Common myeloid progenitor, CD34-positive (primary cell): ENCODE measurements at places on chromosomes 16 and 17.

DNA sequence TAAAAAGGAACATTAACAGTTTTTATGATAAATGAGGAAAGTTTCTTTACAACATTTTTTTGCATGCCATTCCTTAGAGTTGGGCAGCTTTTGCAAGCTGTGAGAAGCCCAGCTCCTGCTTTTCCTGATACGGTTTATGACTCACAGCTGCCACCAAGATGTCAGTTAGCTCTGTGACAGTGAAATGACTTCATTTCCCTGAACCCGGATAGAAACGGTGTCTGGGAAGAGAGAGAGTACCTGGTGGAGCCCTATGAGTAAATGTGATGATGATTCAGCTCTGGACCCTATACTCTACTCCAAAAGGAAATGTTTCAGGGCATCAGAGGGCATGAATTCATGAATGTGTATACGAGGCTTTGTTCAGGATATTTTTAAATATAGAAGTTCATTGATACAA, 366.3 kb upstream of the HSBP1 start:
- H3K4me3 ChIP-seq, result no peak overlapping the region
- H3K27ac ChIP-seq, result no peak overlapping the region
- H3K36me3 ChIP-seq, result no peaks in the 10 kb centered on the region
- DNase-seq, result no peak
- H3K4me1 ChIP-seq, result no peaks in the 10 kb centered on the region

- DNase-seq, result no peak
- no peaks in the 10 kb centered on the region for H3K36me3 ChIP-seq
- no peaks in the 10 kb centered on the region for H3K27me3 ChIP-seq
- H3K27ac ChIP-seq, result no peak overlapping the region
Observed at GRCh38 chr17:17362540-17362930, 59.4 kb downstream of the NT5M start.

DNA sequence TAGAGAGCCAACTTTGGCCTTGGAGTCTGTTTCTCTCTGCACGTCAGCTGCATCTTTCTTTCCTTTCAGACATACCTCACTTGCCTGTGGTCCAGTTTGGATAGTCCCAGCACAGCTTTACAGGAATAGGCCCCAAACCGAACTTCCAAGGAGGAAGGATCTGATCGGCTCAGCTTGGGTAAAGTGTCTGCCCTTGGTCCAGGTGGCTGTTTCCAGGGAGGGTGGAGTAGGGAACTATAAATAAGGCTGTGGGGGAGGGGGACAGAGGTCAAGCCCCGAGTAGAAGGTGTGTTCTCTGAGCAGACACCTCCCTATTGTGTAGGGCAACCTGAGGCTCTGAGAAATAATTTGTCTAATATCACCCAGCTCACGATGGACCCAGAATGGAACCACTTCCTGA, 29.2 kb upstream of the NKD1 start:
- H3K27me3 ChIP-seq, result peaks cover 12% of the 10 kb centered on the region
- no peak overlapping the region for H3K27ac ChIP-seq
- no peak for DNase-seq

GRCh38 chr16:78376452-78376851, 277.0 kb downstream of the WWOX start:
- H3K4me1 ChIP-seq, result no peaks in the 10 kb centered on the region
- no peaks in the 10 kb centered on the region for H3K36me3 ChIP-seq
- H3K27ac ChIP-seq, result no peak overlapping the region
- DNase-seq, result no peak

GRCh38 chr17:5861246-5861645, 208.9 kb upstream of the WSCD1 start:
- no peak overlapping the region for H3K27ac ChIP-seq
- H3K4me1 ChIP-seq, result no peaks in the 10 kb centered on the region
- DNase-seq, result no peak

- H3K36me3 ChIP-seq, result no peaks in the 10 kb centered on the region
- DNase-seq, result no peak
- H3K4me3 ChIP-seq, result peak overlapping the region; percentile 57
- no peak overlapping the region for H3K27ac ChIP-seq
- peaks cover 14% of the 10 kb centered on the region for H3K4me1 ChIP-seq
Observed at GRCh38 chr17:20157001-20157310, 147.8 kb downstream of the SPECC1 start.

- no peak for DNase-seq
- H3K4me3 ChIP-seq, result no peak overlapping the region
- H3K27me3 ChIP-seq, result no peaks in the 10 kb centered on the region
Observed at GRCh38 chr17:61248399-61248798, 151.2 kb upstream of the TBX2 start.

GRCh38 chr17:7561028-7561575, 617 bp upstream of the SENP3 start:
- H3K4me1 ChIP-seq, result peaks cover 68% of the 10 kb centered on the region
- DNase-seq, result peak; percentile 79
- peaks cover 10% of the 10 kb centered on the region for H3K36me3 ChIP-seq
- peak overlapping the region; percentile 75 for H3K27ac ChIP-seq

DNA sequence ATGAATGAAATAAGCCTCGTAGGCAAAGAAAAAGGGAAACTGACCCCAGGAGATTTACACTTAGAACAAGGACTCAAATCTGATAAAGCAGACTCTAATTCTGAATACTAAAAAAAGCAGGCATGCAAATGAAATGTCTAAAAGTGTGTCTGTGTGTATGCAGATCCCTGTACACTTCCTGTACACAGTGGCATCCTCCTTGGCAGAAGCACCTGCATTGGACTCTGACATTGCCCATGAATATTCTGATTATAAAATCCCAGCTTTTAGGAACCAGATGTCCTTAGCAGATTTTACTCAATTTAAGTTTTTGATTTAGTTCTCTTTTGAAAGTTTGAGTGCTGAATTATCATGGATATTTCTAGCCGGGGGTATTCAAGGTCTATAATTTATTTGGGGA, 306.0 kb upstream of the CDH8 start:
- no peak overlapping the region for H3K27ac ChIP-seq
- no peaks in the 10 kb centered on the region for H3K27me3 ChIP-seq
- no peaks in the 10 kb centered on the region for H3K36me3 ChIP-seq
- no peak for DNase-seq
- H3K4me3 ChIP-seq, result no peak overlapping the region
- H3K4me1 ChIP-seq, result no peaks in the 10 kb centered on the region

DNA sequence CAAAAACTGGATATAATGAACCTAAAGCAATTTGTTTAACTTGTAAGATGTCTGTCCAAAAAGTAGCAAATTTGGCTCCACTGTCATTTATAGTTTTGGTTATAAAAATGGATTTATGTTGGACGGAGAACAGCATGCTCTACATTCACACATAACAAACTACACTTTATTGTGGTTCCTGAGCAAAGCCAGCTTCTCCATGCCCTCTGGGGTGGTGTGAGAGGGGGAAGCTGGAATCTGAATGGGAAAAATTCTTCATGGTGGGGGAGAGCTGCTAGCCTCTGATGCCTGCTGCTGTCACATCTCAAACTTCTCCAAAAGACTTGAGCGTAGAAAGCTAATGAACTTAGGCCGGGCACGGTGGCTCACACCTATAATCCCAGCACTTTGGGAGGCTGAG, 9.8 kb upstream of the METTL9 start:
- no peaks in the 10 kb centered on the region for H3K36me3 ChIP-seq
- H3K27ac ChIP-seq, result no peak overlapping the region
- DNase-seq, result no peak
- peaks cover 24% of the 10 kb centered on the region for H3K4me1 ChIP-seq
- H3K27me3 ChIP-seq, result no peaks in the 10 kb centered on the region

DNA sequence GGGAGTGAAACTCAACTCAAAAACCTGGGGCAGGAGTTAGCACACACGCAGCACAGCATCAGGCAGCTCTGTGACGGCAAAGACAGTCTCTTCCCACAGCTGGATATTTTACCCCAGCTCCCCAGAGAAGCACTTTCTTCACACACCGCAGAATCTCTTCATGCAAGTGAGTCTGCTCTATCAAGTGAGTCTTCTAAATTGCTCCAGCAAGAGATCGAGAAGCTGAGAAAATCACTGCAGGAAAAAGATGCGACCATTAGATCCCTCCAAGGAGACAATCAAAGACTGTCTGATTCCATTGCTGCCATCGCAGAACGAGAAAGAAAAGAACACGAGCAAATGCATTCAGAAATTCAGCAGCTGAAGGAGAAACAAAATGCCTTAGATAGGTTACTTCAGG, 16.9 kb upstream of the LCMT1 start:
- H3K27me3 ChIP-seq, result no peaks in the 10 kb centered on the region
- H3K4me3 ChIP-seq, result no peak overlapping the region
- no peaks in the 10 kb centered on the region for H3K36me3 ChIP-seq

DNA sequence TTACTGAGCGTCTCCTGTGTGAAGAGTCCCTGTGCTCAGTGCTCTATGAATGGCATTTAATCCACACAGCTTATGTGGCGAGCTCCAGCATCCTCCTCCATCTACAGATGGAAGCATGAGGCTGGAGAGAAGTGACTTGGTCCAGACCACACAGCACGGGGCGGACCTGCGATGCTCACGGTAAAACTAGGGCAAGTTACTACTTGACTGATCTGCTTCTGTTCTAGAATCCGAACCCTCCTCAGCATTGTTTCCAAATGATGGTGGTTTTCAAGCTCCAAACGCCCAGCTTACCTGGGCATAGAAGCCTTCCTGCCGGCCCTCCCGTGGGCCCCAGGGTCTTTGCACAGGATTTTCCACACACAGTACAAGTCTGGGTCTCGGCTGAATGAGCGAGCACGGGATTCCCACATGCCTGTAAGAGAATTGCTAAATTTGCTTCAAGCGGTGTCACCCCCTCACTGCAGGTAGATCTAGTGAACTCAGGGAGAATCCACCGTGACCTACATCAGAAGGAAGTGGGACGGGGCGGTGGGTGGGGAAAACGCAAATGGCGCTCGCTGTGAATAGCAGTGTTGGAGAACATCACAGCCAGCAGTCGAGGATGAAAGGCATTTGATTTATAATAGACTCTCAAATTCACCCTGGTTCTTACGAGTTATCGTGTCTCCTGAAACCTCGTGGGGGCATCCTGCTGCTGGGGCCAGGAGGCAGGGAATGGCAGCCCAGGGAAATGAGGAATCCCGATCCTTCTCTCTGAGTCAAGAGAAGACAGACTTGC, 101.1 kb downstream of the CMIP start:
- no peaks in the 10 kb centered on the region for H3K36me3 ChIP-seq
- H3K27ac ChIP-seq, result no peak overlapping the region

- H3K27ac ChIP-seq, result no peak overlapping the region
- DNase-seq, result no peak
- H3K36me3 ChIP-seq, result no peaks in the 10 kb centered on the region
- no peaks in the 10 kb centered on the region for H3K27me3 ChIP-seq
- H3K4me1 ChIP-seq, result no peaks in the 10 kb centered on the region
- no peak overlapping the region for H3K4me3 ChIP-seq
Observed at GRCh38 chr16:28029387-28030002, 34.0 kb downstream of the GSG1L start.

DNA sequence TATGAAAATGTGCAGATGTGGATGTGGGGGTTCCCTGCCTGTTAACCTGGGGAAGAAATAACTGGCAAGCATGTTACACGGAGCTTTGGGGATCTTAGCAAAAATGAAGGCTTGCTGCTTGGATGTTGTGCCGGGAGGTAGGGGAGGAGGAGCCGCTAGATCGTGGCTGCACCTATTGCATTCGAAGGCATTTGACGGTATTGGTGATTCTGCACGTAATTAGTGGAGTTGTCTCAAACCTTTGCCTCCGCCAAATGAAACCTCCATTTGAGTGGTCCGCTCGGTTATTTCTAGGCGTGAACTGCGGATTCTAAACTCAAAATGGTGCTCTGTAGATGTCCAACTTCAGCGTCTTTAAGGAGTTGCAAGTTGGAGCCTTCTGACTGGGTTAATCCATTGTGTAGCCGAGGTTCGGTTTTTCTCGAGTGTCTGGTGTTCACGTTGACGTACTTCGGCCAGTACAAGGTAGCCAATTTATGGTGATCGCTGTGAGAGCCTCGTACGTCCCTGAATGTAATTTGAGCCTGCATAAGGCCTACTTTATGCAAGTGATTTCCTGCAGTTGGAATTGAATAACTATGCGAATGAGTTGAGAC, 1.5 kb downstream of the TNRC6C start:
- H3K27ac ChIP-seq, result no peak overlapping the region
- DNase-seq, result no peak
- H3K4me1 ChIP-seq, result peaks cover 30% of the 10 kb centered on the region

GRCh38 chr17:36949461-36949927, 740 bp downstream of the AATF start:
- peak overlapping the region; percentile 88 for H3K4me3 ChIP-seq
- peaks cover 39% of the 10 kb centered on the region for H3K27me3 ChIP-seq
- H3K4me1 ChIP-seq, result peaks cover 5% of the 10 kb centered on the region
- peak overlapping the region; percentile 41 for H3K27ac ChIP-seq
- peaks cover 13% of the 10 kb centered on the region for H3K36me3 ChIP-seq
- DNase-seq, result no peak

GRCh38 chr17:21036361-21036881, 6.4 kb downstream of the USP22 start:
- H3K36me3 ChIP-seq, result peaks cover 18% of the 10 kb centered on the region
- H3K4me1 ChIP-seq, result peaks cover 80% of the 10 kb centered on the region

DNA sequence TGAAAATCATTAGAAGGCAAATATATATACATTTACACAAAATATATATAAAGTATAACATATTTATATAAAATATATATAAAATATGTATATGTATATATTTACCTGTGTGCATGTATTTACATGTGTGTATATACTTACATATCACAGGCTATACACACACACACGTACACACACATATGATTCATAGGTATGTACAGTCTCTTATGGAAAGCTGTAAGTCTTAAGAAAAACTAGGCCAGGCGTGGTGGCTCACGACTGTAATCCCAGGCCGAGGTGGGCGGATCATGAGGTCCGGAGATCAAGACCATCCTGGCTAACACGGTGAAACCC, 14.7 kb downstream of the TOM1L2 start:
- H3K27me3 ChIP-seq, result no peaks in the 10 kb centered on the region
- no peak overlapping the region for H3K4me3 ChIP-seq
- H3K4me1 ChIP-seq, result peaks cover 24% of the 10 kb centered on the region
- H3K27ac ChIP-seq, result no peak overlapping the region
- DNase-seq, result no peak

- H3K27ac ChIP-seq, result no peak overlapping the region
- H3K4me1 ChIP-seq, result no peaks in the 10 kb centered on the region
- no peaks in the 10 kb centered on the region for H3K36me3 ChIP-seq
- DNase-seq, result no peak
Observed at GRCh38 chr17:66126231-66126630, 65.7 kb downstream of the CEP112 start.
